ENCODE measurements at places on chromosomes 12 and 14.

DNA sequence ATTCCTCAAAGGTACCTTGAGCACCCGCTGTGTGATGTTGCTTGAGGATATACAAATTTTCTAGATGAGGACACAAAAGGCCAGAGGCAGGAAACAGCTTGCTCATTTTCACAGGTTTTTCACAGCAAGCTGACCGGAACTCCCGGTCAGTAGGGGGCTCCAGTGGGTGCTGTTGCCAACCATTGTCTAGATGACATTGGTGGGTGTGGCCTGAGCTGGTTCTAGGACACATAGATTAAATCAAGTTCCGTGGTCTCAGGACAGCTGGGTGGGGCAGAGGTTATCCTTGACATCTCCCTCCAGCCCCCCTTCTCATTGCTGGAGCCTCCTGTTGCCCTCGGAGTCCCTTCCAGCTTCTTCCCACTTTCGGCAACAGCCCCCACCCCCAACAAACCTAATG lies 153.6 kb upstream of the FKBP4 start:
- no peak for DNase-seq

- DNase-seq = no peak
Measured at GRCh38 chr12:130486891-130487416, 149.3 kb downstream of the PIWIL1 start.

- DNase-seq = peak; percentile 89
Measured at GRCh38 chr12:3041558-3042164, 35.5 kb upstream of the TSPAN9 start.

DNA sequence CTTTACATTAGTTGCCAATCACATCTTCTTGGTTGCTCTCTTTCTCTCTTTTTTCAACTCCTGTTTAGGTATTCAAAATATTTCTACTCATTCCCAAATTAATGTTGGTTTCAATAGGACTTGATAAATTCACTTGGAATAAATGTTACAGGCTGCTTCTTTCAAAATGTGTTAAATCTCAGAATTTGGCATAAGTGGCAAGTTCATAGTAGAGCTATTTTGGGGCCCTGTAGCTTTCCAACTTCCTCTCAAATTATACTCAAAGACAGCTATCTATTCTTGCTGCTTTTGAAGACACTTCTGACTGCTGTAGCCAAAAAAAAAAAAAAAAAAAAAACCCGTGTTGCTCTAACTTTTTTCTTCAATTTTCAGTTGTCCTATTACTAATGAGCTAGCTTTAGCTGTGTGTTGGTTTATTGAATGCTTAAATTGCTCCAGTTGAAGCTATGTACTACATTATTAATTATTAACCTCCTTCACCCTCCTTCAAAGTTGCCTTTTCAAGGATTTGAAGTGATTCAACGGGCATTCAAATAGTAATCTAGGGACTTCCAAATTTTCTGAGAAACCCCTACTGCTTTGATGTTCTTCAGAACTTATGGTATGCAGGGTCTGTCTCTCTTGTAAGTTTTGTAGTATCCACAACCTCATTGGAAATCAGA lies 554.6 kb upstream of the FLRT2 start:
- DNase-seq = no peak

- no peak for DNase-seq
Measured at GRCh38 chr14:63717702-63718101, 10.2 kb downstream of the SGPP1 start.

DNA sequence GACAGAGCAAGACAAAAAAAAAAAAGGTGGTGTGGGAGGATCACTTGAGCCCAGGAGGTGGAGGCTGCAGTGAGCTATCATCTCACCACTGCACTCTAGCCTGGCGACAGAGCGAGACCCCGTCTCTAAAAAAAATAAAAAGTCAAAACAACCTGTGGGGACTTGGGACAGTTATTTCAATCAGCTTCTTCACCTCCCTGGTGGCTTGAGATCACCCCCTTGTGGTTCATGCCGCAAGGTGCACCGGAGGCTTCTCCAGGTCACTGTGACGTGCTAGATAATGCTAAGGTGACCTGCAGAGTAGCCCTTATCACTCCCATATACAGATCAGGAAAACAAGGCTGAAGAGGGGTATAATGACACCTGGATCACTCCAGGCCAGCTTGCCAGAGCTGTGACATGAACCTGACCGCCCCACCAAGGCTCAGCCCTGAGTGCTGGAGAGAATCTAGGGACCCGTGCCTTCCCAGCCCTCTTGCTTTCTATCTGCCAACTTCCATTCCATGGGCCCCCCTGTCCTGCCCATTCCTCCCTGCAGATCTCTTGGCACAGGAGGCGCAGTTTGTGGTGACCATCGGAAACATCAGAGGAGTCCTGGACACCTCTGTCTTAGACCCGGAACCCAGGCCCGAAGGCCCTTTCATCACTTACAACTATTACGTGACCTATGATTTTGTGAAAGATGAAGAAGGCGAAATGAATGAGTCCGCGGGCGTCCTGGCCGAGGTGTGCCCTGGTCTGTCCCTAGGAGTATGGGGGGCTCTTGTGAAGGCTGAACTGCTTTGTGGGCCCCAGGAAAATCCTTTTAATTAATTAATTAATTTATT lies 8.1 kb downstream of the LRRC43 start:
- DNase-seq = peak; percentile 89

DNA sequence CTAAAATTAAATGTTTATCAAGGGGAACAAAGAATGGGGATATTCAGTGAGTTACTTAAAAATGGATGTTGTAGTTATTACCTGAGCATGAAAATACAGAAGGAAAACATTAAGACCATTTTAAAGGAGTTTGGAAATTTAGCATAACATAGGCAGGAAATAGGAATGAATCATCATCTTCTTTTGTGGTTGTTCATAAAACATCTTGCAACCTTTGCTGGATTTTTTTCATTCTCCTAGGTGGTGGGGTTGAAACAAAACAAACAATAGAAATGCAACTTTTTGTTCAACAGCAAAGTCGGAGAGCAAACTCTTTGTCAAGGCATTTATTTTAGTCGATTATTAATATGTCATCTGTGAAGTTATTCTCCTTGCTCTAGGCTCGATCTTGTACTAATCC lies 275.1 kb downstream of the IPO8 start:
- DNase-seq = no peak

DNA sequence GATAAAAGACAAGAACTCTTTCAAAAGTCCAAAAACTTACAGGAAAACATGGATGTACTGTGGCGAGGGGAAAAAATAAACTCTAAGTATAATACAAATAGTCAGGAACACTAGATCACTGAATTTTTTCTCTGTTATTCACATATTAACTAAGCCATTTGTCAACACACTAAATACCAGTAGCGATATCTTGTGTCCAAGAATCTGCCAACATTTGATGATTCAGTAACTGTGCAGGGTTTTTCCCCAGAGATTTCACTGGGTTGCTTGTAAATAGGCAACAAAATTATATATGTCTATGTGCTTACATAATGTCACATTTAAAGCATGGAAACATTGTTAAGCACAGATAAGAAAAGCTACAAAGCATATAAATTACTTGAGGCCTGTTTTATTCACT lies 205.9 kb downstream of the KIF21A start:
- no peak for DNase-seq

DNA sequence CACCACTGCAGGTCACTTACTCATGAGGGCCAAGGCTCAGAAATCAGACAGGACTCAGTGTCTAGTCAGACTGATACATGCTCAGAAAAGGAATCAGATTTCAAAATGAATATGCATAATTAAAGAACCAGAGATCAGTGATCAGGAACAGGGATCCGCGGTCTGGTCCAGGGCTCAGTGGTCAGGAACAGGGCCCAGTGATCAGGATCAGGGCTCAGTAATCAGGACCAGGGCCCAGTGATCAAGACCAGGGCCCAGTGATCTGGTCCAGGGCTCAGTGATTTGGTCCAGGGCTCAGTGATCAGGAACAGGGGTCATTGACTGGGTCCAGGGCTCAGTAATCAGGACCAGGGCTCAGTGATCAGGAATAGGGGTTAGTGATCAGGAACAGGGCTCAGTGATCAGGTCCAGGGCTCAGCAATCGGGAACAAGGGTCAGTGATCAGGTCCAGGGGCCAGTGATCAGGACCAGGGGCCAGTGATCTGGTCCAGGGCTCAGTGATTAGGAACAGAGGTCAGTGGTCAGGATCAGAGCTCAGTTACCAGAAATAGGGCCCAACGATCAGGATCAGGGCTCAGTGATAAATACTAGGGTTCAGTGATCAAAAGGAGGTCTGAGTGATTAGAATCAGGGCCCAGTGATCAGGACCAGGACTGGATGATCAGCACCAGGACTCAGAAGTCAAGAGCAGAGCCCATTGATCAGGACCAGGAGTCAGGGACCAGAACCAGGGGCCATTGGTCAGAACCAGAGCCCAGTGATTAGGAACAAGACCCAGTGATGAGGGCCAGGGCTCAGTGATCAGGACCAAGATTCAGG lies 175.3 kb downstream of the TMEM121 start:
- DNase-seq = no peak

DNA sequence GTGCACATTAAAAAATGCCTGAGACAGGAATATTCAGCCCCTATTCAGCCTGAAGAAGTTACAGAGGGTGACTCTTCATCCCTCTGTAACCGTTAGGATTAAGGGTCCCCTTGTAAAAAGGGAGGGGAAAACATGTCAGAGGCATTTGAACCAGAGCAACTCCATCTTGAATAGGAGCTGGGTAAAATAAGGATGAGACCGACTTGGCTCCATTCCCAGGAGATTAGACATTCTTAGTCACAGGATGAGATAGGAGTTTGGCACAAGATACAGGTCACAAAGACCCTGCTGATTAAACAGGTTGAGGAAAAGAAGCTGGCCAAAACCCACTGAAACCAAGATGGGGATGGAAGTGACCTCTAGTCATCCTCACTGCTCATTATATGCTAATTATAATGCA lies 19.9 kb upstream of the MDM1 start:
- DNase-seq = no peak

- peak; percentile 57 for DNase-seq
Measured at GRCh38 chr14:75487155-75487671, 35.1 kb upstream of the BATF start.

GRCh38 chr14:21066882-21067502 lies 3.1 kb upstream of the ARHGEF40 start:
- DNase-seq = peak; percentile 47

DNA sequence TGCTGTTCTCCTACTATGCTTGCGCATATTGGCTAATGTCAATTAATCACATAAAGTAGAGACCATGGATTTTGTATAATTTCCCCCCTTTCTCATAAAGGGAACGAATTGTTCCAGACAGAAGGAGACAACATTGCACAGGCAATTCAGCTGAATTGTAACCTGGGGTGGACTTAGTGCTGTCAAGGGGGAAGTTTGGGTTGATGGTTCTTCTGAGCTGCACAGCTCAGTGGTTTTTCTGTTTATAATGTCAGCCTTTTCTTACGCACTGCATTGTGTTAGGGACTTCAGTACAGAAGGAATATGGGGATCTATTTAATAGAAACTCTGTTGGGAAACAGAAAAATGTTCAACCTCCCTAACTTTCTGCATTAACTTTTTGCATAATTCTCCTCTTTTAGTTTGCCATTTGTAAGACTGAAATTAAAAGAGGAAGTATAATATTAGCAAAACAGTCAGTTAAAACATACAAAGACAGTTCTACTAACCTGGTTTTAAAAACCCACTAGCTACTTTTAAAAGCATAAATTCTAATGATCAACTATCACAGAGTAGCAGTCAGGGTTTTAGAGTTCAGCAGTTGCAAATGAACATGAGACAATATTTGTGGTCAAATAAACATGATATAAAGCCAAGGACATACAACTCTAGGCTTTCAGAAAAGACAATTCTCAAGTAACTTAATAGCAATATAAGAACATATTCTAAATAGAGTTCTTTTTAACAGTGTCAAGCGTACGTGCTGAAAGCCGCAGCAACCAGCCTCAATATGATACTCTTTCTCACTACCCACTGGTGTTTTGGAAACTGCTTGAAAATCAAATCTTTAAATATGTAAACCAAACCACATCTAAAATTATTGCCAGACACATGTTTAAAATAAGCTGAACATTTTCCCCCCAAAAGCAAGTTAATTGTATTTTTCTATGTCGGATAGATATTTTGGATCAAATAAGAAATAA lies 393.0 kb downstream of the FSCB start:
- no peak for DNase-seq

DNA sequence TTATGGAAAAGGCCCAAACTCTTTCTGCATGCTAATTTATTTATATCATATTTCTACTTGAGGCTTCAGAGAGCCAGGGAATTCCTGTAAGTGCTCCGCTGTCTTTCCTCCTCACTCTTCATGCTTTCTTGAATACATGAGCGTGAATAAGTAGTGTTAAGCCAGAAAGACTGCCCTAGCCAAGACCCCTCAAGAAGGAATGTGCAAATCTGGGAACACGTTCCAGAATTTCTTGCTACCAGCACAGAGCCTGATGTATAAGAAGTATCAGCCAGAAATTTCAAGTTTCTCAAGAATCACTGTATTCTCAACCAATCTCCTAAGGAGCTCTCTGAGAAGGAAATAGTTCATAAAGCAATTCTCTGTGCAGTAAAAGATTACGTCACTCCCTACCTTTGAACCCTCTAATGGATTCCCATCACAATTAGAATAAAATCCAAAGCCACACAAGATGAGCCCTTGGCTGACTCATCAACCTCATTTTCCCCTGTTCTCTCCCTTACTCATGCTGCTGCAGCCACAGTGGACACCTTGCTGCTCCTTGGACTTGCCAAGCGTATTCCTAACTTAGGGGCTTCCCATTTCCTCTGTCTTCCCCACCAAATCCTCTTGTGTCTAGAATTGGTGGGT lies 6.9 kb upstream of the TSPAN8 start:
- no peak for DNase-seq

Data from GM13976 (cell line).